ENCODE measurements at places on chromosomes 12 and 14.

- DNase-seq, result no peak
Observed at GRCh38 chr14:36866867-36867266, 205.2 kb downstream of the PAX9 start.

GRCh38 chr14:83883732-83884131 lies 1646.2 kb upstream of the FLRT2 start:
- no peak for DNase-seq

DNA sequence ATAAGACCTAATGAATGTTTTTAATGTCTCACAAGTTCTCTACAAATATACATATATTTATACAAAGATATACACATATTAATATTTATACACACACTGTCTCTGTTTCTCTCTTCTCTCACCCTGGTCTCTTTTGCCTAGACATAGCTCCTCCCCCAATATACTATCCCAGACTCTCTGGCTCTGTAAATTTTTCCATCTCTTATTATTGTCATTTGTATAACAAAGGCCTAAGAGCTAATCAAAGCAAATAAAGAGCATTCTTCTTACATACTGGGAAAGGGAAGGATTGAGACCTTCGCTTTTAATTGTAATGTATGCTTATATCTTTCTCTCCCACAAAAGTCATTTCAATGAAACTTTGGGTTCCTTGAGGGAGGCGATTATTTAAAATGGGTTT lies 318.1 kb downstream of the ADAMTS20 start:
- no peak for DNase-seq

- no peak for DNase-seq
Observed at GRCh38 chr12:121543786-121544185, 37.0 kb downstream of the KDM2B start.

DNA sequence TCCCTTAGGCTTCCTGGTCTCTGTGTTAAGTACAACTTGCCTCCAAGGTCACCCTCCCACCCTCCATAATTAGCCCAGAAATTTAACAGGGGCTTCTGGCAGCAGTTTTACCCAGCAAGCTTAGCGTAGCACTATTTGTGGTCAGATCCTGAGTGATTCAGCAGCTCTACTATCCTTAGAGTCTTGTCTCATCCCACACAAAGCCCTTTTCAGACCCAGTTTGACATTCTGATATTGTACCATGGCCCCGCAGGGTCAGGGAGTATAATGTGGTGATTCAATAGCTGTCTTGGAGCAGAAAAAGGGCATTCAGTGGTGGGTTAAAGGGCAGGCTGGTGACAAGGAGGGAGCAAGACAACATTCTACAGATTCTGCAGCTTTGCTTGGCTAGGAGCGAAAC lies 153.8 kb upstream of the DDHD1 start:
- DNase-seq, result no peak

GRCh38 chr12:124231980-124232653 lies 62.8 kb upstream of the RFLNA start:
- no peak for DNase-seq

DNA sequence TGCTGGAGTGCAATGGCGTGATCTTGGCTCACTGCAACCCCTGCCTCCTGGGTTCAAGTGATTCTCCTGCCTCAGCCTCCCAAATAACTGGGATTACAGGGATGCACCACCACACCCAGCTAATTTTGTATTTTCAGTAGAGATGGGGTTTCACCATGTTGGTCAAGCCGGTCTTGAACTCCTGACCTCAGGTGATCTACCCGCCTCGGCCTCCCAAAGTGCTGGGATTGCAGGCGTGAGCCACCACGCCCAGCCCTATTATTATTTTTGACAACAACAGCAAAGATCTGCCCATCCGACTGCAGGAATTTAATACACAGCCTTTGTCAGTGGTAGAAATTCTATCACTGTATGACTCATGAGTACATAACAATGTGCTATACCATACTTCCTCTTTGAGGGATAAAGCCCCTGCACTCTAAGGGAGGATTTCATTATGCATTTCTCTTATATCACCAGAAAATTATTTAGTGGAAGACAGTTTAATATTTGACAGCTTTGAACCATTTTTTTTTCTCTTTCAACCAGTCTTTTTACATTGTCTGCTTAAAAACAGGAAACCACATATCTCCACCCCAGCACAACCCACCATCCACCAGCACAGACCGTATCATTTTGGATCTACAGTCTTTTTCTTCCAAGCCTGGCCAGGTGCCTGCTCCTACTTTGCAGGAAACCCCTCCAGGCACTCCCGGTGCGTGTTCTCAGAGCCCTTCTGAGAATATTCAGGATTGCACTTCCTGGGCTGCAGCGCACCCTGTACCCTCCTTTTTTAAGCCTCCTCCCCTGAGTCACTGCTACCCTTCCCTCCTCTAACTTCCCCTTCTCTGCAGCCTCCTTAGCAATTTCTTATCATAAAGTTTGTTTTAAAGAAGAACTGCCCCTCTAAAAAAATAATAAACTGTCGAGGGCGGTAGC lies 594 bp downstream of the ARHGDIB start:
- DNase-seq, result peak; percentile 83

All from CD4-positive, alpha-beta T cell treated with Interleukin-4 for 4 hours (primary cell).